ENCODE measurements at places on chromosomes 16 and 17. TPM values are rescaled to one million over a fixed set of nuclear protein-coding genes. Genes with fewer than 3 reads are reported as not detected.

ATP1B2 gene
- total RNA-seq = 0.93 TPM

ZFP3 gene
- 1.4 TPM for total RNA-seq

SSTR5 gene
- total RNA-seq = not detected

GNGT2 gene
- total RNA-seq = not detected

CDRT15L2 gene
- total RNA-seq = not detected

EPX gene
- not detected for total RNA-seq

KREMEN2 gene
- 0.23 TPM for total RNA-seq

CDH1 gene
- not detected for total RNA-seq

PIK3R6 gene
- total RNA-seq = not detected

ACSM2B gene
- total RNA-seq = not detected

MRPL10 gene
- 31.0 TPM for total RNA-seq

MYH1 gene
- total RNA-seq = not detected

LDHD gene
- 1.5 TPM for total RNA-seq

PRSS33 gene
- total RNA-seq = not detected

KRT12 gene
- not detected for total RNA-seq

PRSS36 gene
- 1.3 TPM for total RNA-seq

CCDC92B gene
- total RNA-seq = not detected

IRF8 gene
- total RNA-seq = not detected

EXOC3L1 gene
- 0.12 TPM for total RNA-seq

RHBDL3 gene
- total RNA-seq = not detected

TNP2 gene
- total RNA-seq = not detected

SOST gene
- total RNA-seq = not detected

USP36 gene
- total RNA-seq = 14.7 TPM

KRTAP4-6 gene
- total RNA-seq = not detected

CFDP1 gene
- total RNA-seq = 52.2 TPM

ATXN2L gene
- 48.3 TPM for total RNA-seq

PRSS53 gene
- total RNA-seq = 0.58 TPM

RNF222 gene
- total RNA-seq = not detected

ZACN gene
- total RNA-seq = not detected

HBQ1 gene
- not detected for total RNA-seq

CCR7 gene
- total RNA-seq = not detected

C1QL1 gene
- total RNA-seq = 13.5 TPM

IGSF6 gene
- total RNA-seq = not detected

MT4 gene
- not detected for total RNA-seq

IRX5 gene
- total RNA-seq = 0.17 TPM

Data from pericardium fibroblast (primary cell).